ENCODE measurements at places on chromosomes 7 and 10.

GRCh38 chr10:132279873-132280645, 27.7 kb downstream of the STK32C start:
- no peak for DNase-seq

DNA sequence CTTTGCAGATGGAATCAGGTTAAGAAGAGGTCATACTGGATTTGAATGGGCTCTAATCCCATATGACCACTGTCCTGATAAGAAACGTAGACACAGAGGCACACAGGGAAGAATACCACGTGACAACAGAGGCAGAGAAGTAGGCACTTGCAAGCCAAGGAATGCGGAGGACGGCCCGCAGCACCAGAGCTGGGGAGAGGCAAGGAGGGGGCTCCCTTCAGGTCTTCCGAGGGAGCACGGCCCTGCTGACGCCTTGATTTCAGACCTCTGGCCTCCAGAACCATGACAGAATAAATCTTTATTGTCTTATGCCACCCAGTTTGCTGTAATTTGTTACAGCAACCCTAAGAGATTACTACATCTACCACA, 44.7 kb upstream of the TMEM213 start:
- no peak for DNase-seq

- DNase-seq = no peak
Measured at GRCh38 chr7:127336458-127336857, 56.0 kb downstream of the ZNF800 start.

- DNase-seq = no peak
Measured at GRCh38 chr7:12138421-12138820, 72.7 kb upstream of the TMEM106B start.

DNA sequence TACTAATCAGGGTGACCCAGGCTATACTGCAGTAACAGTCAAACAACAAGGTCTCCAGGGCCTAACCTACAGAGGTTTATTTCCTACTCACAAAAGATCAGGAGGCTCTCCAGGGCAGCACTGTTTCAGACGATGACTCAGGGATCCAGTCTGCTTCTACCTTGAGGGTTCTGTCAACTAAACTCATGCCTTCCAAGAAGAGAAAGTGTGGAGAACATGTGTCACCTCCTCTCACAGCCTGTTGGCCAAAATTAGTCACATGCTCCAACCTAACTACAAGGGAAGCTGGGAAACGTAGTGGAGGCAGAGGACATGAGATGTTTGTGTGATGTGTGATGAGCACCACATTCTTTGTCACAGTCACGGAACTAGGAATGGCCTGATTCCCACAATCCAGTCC, 14.7 kb upstream of the INA start:
- no peak for DNase-seq

DNA sequence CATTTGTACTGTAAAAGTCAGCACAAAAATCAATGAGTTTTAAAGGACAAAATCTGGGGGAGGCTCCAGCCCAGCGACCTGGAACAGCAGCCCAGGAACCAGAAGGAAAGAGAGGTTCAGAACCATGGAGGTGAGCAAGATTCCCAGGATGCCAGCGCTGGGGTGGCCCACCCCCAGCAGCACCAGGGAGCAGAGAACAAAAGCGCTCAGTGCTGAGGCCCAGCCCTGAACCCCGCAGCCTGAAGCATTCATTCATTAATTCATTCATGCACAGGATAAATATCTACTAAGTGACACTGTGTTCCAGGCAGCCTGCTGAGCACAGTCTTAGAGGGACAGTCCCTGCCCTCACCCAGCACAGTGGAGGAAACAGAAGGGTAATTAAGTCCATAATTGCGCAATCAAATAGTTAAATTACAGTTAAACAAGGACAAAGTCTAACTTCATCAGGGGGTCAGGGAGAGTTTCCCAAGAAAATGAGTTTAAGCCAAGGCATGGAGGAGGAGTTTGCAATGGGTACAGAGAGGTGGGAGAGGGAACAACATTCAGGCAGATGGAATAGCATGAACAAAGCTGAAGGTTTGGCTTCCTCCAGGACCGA, 202.3 kb downstream of the GRID1 start:
- no peak for DNase-seq

DNA sequence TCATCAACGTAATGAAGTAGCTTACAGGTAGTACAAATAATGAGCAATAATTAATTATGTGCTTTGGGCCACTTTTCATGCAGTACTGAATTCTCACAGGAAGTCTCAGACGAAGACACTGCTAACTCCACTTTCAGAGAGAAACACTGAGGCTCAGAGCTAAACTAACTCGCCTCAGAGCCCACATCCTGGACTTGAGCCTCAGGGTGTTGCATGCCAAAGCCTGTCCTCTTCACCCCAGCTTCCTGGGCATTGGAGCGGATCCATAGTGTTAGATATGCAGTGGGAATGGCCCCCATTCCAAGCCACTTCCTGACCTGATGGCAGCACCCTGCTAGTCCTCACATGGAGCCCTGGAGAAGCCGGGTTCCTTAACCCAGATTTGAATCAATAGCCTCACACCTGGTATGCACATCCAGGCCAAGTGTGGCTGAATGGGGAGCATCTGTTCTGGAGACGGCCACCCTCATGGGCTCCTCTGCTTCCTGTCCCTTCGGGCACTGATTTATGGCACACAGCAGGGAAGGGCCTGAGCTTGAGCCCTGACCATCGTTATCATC, 265.1 kb upstream of the ZNF32 start:
- DNase-seq = no peak

GRCh38 chr10:33381451-33382215, 47.2 kb upstream of the NRP1 start:
- DNase-seq = no peak

DNA sequence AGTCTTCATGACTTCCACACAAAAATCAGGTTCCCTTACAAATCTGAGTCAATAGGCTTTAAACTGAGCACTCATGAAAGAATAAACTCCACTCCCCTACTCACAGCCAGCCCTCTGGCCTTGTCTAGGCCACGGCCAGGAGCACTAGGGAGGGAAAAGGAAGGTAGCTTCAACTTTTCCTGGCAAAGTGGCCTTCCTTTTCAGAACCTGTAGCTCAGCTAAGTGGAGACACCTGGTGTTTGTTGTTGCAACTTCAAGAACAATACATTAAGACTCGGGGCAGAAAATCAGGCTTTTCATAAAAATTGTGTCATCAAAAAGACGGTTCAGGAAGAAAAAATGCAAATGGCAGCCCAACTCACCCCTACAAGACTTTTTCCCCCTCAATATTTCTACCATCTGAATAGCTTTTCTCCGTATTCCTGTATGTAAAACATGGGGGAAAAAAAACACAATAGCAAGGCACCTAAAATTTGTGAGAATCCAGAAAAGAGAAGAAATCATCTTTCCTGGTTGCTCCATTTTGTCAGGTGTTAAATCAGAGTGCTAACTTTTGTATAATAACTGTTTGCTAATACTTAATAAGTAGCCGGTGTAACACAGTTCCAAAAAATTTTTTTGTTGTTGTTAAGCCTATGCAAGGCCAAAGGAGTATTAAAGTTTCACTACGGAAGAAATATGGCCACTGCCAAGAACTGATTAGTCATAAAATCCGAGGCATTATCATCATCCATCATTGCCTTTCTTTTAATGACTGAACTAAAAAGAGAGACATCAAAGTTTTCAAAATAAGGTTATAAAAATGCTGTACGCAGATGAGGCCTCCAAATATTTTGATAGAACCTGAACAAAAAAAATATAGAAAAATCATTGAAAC, 66.2 kb upstream of the ARID5B start:
- no peak for DNase-seq
